ENCODE measurements at places on chromosomes 5 and 9.
A peak's percentile ranks its signal among the peaks of the same experiment; 100 is the strongest.

DNA sequence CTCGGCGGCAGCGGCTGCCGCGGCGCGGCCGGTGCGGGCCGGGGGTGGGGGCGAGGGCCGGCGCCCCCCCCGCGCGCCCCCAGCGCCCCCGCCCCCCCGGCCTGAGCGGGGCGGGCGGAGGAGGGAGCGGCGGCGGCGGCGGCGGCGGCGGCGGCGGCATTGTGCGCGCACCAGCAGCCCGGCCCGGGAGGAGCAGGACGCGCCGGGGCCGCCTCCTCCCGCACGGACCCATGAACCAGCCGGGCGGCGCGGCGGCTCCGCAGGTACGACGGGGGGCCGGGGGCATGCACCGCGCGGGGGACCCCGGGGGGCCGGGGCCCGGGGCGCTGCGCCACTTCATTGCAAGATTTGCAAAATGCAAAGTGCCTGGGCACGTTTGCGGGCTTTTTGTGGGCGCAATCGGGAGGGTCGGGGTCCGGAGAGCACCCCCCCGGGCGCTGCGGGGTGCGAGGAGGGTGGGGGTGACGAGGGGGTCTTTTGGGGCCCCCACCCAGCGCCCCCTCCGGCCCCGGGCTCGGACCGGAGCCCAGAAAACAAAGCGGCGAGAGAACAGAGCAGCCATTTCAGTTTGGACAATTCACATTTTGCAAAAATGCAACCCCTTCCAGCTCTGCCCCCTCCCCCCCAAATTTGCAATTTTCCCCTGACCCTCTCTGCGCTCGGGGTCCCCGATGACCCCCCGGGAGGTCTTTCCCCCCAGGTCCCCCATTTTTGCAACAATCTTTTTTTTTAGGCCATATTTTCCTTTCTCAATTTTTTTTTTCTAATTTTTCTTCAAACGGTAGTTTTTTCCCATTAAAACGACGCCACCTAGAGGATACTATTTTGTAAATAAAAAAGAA lies at the start of gene ZNF618:
Gene ZNF618, plus strand, starts transcription at position 159 of the 842 bp plus-strand sequence. Its CDS starts 72 bp downstream, at position 231.
- peak; percentile 35 for DNase-seq

DNA sequence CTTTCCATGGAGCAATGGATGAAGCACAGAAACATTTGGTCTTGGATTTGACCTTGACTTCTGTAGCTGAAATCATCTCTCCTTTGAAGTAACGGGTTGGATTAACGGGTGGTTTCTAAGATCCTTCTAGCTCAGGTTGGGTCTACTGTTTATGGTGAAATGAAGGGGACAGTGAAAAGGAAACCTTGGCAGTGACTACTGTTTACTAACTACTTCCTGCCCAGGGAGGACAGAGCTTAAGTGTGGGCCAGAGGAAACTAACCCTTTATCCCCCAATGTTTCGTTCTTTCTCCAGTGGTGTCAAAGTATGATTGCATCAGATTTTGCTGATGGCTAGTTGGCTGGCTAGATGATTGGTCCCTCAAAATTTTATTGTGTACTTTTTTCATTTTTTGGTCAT lies 22.2 kb downstream of the SKP2 start:
- DNase-seq: no peak

- no peak for DNase-seq
Measured at GRCh38 chr5:111134864-111135263, 42.7 kb downstream of the WDR36 start.

DNA sequence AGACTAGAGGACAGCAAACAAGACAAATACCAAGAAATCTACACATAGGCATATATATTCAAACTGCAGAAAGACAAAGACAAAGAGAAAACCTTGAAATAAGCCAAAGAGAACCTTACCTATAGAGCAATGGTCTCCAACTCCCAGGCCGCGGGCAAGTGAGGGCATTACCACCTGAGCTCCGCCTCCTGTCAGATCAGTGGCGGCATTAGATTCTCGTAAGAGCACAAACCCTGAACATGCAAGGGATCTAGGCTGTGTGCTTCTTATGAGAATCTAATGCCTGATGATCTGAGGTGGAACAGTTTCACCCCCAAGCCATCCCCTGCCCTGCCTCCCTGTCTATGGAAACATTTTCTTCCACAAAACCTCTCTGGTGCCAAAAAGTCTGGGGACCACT lies 101.0 kb upstream of the MRPS30 start:
- no peak for DNase-seq

DNA sequence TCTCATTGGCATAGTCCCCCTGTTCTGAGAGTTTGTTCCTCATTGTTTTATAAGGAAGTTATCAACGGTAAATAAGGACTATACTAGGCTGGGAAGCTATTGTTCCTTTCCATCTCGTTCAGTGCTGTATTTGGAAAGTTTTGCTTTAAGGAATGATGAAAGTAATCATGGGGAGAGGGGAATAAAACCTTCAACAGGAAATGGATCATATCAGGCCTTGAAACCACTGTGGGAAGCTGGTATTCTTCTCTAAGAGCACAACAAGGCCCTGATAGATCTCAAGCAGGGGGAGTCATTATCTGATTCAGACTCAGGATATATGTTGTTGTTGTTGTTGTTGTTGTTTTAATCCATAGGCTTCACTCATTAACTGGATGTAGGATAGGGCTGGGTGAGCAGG lies 474.5 kb downstream of the ENC1 start:
- no peak for DNase-seq
